Large intestine (tissue), 12 donors: ENCODE measurements at places on chromosomes 5 and 9. TPM values are rescaled to one million over a fixed set of nuclear protein-coding genes. Genes with fewer than 3 reads are reported as not detected.

- DNase-seq, result no peak
Observed at GRCh38 chr5:178432421-178433272, 157.5 kb downstream of the COL23A1 start.

Gene CTNND2
- polyA plus RNA-seq, result 2.8 TPM

Gene MYMK
- polyA plus RNA-seq, result 0.13 TPM

Gene OR5C1
- polyA plus RNA-seq, result not detected

DNA sequence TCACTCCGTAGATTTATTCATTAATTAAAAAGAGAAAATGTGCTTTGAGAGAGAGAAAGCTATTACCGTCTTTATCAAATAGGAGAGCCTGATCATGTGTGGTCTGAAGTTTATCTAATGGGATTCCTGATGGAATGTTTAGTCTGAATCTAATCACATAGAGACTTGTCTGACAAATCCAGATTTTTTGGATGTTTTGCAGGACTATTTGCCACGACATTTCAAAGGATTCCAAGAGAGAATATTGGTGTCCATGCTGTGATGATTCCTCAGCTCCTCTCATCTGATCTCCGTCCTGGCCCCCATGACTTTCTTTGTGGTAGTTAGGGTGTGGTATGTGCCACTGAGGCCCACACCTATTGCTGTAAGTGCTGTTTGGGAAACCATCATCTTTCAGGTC, 20.1 kb upstream of the CDKN2B start:
- no peak for DNase-seq

Gene RANBP17
- polyA plus RNA-seq, result 5.8 TPM

DNA sequence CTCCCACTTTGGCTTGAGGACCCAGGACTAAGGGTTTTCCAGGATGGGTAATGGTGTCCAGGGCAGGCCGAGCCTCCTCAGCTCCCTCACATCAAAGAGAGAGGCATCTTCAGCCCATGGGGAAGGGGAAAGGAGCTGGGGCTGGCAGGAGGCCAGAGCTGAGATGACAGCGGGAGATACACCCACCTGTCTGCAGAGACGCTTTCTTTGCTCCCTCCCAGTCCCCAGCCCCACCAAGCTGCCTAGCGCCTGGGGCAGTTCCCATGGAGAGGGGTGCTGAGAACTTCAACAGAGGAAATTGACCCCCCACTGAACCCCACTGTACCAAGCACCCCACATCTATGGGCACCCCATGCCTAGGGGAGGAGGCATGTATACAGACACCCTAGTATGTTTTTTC, 10.6 kb downstream of the PCDH1 start:
- no peak for DNase-seq

- DNase-seq, result no peak
Observed at GRCh38 chr5:115963566-115963965, 1.3 kb downstream of the LVRN start.

DNA sequence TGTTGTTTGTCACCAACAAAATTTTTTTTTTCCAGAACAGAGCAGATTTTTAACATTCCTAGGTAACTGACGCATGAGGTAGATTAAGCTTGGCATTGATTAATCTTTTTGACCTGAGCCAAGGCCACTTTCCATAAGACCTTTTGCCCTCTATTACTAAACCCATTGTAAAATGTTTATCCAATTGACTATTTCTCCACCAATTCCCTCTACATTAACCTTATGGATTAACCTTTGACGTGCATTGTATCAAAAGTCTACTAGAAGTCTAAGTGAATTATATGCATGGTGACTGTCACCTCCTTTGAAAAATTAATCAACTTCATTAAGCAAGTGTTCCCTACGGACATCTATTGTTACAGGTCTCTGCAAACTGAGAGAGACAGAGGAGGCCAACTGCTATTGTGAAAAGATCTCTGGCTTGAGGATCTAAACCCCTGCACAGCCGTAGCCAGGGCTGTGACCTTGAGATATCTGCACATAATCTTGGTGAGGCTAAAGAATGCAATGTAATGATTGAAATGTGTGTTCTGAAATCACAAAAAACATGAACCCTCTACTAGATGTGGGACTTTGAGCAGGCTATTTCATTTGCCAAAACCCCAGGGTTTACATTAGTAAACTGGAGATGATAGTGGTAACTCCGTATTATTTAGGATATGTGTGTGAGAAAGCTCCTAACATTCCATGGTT, 632.2 kb downstream of the TLR4 start:
- no peak for DNase-seq
